CD8-positive, alpha-beta T cell (primary cell): ENCODE measurements at places on chromosomes 3 and 15. TPM values are rescaled to one million over a fixed set of nuclear protein-coding genes. Genes with fewer than 3 reads are reported as not detected.

The IGF2BP2 gene
- total RNA-seq = not detected

The PLA2G4D gene
- total RNA-seq = not detected

The CPEB1 gene
- total RNA-seq = 0.53 TPM

The TUSC7 gene
- not detected for total RNA-seq

The ATP13A4 gene
- total RNA-seq = 2.3 TPM

The MAP6D1 gene
- 1.5 TPM for total RNA-seq

The OSTN gene
- not detected for total RNA-seq

The TMEM89 gene
- total RNA-seq = not detected

The ARPIN gene
- total RNA-seq = not detected

The FRG2C gene
- not detected for total RNA-seq

The CHL1 gene
- total RNA-seq = not detected

The WDR93 gene
- not detected for total RNA-seq

The ABI3BP gene
- not detected for total RNA-seq

The CLDN16 gene
- not detected for total RNA-seq

The TMCO5A gene
- not detected for total RNA-seq

The MUSTN1 gene
- 6.7 TPM for total RNA-seq

The ZNF620 gene
- 1.9 TPM for total RNA-seq

The ZWILCH gene
- total RNA-seq = 8.5 TPM

The LRTM1 gene
- not detected for total RNA-seq

The CHRNA3 gene
- total RNA-seq = not detected

The INAFM2 gene
- 4.3 TPM for total RNA-seq

The CPNE4 gene
- total RNA-seq = not detected

The IMPG2 gene
- 0.22 TPM for total RNA-seq

The LRRC31 gene
- not detected for total RNA-seq

The TMEM212 gene
- not detected for total RNA-seq

The TTC23 gene
- 0.62 TPM for total RNA-seq

The ZPLD1 gene
- total RNA-seq = not detected

The GOLGA6D gene
- 0.14 TPM for total RNA-seq

The LINGO1 gene
- total RNA-seq = not detected

The IL17RE gene
- total RNA-seq = 2.5 TPM

The TGM5 gene
- total RNA-seq = not detected

The LMAN1L gene
- total RNA-seq = not detected

The NKTR gene
- total RNA-seq = 190 TPM

The SAXO2 gene
- 2.6 TPM for total RNA-seq
